ENCODE measurements at places on chromosomes 13 and 19. TPM values are rescaled to one million over a fixed set of nuclear protein-coding genes. Genes with fewer than 3 reads are reported as not detected.

F10 gene
- total RNA-seq = 6.8 TPM

CEACAM19 gene
- 0.59 TPM for total RNA-seq

CGB8 gene
- not detected for total RNA-seq

BRME1 gene
- 0.49 TPM for total RNA-seq

VSIG10L gene
- total RNA-seq = 2.7 TPM

CBARP gene
- total RNA-seq = 1.2 TPM

ATXN8OS gene
- not detected for total RNA-seq

Measured in neural progenitor cell (in vitro differentiated cells).